ENCODE measurements at places on chromosomes 7 and 10.

DNA sequence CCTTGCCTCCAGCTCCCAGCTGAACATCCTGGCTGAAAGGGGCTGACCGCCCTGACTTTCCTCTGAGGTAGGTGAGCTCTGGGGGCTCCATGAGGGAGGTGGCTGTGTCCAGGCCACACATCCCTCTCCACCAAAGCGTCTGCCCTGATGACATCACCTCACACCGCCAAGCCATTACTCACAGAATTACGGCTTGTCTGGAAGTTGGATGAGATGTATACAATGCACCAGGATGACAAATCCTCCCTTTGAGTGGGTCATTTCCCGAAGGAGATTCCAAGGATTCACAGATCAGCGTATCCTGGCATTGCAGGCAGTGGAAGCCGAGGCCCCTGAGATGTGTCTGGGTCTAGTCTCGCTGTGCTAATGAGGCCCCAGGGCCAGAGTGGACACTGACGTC lies 15.1 kb upstream of the RET start:
- DNase-seq, result no peak

- DNase-seq, result no peak
Observed at GRCh38 chr10:86310291-86310690, 56.3 kb downstream of the GRID1 start.

DNA sequence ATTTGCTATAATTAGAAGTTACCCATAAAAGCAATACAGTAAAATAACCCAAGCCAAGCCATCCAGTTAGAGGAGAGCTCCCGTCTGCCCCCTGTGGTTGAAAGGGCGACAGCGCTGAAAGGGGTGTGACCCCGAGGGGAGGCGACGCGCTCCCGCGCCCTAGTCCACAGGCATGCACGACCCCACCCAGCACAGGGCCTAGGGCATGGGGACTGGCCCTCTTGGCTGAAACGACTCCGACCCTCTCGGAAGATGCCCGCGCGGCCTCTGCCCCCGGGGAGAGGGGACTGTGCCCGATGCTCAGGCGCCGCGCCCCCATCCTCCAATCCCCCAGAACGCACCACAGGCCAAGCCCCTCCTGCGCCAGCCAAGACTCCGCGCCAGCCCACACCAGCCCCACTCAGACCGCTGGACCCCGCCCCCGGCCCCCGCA lies 64.0 kb downstream of the CSGALNACT2 start:
- DNase-seq, result no peak

DNA sequence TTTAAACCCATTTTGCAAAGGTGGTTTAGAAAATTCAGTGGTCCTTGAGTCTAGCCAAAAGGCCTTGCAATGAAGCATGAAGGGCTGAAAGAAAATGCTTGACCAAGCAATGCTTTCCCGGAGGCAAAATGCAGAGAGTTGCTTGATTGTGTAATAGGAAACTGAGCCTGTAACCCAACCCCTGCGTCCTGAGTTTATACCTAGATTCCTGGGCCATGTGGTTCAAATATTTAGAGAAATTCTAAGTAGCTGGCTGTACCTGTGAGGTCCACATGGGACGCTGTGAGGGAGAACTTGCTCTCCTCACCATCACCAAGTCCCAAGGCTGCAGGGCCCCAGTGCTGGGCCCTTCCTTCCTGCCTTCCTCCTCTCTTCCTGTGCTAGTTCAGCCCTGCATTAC lies 45.7 kb downstream of the CXCL12 start:
- DNase-seq, result no peak

DNA sequence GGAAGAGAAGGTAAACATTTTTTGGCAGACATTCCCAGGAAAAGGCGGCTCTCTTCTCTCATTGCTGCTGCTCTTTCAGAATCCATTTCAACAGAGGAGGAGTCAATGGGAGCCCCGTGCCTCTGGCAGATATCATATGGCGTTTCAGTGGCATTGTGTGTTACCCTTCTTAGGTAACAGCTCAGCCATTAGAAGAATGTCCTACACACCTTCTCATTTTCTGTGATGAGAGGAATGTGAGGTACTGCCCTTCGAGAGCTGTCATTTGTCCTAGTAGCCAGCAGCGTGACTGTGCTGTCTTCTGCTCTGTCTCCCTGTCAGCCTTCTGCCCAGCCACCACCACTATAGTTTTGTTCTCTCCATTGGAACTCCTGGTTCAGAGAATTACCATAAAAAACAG lies 102.4 kb downstream of the EGFR start:
- no peak for DNase-seq

GRCh38 chr10:132438091-132439024 lies 41.4 kb downstream of the PWWP2B start:
- DNase-seq, result no peak

- DNase-seq, result peak; percentile 46
Observed at GRCh38 chr10:61975391-61975932, 74.0 kb downstream of the ARID5B start.

DNA sequence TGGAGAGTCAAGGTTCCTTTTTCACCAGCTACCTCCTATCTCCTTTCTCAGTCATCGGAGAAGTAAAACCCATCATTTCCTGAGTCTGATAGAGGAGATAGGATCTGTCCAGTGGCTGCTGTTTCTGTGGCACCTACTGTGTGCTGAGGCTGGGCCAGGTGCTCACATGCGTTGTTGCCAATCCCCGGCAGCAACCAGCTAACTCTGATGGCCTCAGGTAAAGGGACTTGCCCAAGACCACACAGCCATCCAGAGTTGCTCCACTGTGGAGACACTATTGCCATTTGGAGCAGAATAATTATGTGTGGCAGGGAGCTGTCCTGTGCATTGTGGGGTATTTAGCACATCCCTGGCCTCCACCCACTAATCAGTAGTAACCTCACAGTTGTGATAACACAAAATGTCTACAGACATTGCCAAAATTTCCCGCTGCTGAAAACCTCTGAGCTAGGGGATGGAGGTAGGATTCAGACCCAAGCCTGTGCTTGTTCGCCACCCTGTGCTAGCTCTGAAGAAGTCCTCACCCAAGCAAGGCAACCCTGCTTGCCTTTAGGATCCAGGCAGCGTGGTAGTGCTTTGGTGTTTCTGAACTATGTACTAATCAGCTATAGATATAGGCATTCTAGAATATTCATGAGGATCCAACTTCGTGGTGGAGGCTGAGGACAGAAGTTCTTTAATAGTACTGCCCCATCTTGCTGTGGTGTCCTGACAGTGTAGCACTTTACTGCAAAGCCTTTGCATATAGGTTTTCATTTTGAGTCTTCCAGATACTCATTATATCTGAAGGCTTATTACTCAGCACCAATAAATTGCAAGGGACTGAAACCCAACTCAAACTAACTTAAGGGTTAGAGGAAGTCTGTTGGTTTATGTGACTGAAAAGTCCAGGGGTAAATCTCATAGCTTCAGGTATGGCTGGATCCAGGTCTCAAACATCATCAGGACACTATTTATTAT lies 164.6 kb downstream of the GRK5 start:
- no peak for DNase-seq

DNA sequence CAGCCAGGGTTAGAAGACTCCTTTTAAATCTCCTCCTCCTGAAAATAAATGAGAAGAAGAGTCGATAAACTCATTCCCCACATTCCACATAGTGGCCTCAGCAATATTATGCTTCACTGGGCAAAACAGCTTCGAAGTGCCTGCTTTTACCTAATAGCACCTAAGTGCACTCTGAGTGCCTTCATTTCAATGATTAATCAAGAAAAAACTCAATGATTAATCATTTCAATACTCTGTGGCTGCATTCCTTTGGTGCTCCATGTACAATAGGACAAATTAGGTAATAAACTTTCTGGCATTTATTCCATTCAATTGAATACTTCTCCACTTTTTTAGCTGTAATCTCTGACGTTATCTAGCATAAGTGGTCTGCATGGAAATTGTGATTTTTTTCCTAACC lies 174.6 kb downstream of the CCDC71L start:
- peak; percentile 92 for DNase-seq

GRCh38 chr7:123070702-123071286 lies 75.3 kb upstream of the TAS2R16 start:
- DNase-seq, result no peak

GRCh38 chr7:152881893-152882292 lies 122.3 kb downstream of the ACTR3B start:
- DNase-seq, result no peak

- no peak for DNase-seq
Observed at GRCh38 chr7:30450240-30450982, 28.2 kb downstream of the NOD1 start.

DNA sequence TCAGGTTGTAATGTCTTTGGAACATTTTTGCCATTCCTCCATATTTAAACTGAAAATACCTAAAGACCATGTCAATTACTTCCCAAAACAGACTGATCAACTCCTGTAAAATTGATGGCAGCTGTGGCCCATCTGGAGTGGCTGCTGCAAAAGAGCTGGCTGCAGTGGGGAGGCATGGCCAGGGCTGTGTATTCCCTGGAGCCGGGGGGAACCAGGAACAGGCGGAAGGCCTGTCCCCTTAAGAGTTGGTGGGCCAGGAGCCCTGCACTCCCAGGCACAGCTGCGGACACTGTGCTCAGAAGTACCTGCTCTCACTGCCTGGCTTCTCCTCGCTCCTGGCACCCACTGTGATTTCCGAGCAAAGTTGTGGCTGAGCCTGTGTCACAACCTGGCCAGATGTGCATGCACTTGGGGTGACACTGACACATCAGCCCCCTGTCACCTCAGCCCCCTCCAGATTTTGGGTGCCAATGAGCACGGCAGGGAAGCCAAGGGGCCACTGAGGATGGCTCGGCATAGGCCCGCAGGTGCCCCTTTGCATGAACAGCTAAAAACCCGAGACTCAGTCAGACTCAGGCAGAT lies 116.1 kb downstream of the DGKB start:
- DNase-seq, result no peak

DNA sequence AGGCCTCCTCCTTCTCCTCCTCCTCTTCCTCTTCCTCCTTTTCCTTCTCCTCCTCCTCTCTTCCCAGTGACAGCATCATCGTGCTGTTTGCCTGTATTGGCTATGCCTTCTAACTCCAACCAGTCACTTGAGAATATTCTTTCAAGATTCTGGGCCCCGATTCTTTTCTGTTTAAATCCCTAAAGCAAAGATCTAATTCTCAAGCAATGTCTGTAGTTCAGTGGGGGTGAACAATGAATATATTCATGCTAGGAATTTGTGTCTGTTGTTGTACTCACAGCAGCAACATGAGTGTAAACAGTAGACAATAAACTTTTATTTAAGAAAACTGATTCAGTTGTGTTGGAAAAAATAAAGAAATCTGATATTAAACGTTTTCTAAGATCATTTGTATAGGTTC lies 30.7 kb downstream of the NUDT5 start:
- DNase-seq, result no peak

GRCh38 chr10:124697837-124698544 lies 46.2 kb downstream of the FAM53B start:
- no peak for DNase-seq

GRCh38 chr7:40015790-40016296 lies 65.8 kb downstream of the CDK13 start:
- DNase-seq, result no peak

- no peak for DNase-seq
Observed at GRCh38 chr10:42981358-42982236, 95.3 kb upstream of the RET start.

- no peak for DNase-seq
Observed at GRCh38 chr7:46844486-46844885, 737.4 kb downstream of the TNS3 start.

DNA sequence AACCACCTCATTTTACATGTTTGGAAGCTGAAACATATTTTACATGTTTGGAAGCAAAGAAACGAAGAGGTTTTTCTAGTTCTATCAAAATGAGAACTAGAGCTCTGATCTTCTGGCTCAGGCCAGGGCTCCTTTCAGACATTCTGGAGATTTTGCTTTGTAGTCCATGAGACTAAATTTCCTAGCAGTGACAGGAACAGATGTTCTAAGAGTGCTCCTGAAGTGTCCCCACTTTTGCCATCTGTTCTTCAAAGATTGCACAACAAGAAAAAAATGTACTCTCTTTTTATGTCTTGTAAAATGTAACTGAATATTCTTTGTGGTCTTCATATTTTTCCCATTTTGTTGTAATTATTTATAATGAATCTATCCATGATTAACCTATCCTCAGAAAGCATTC lies 196.4 kb upstream of the PCLO start:
- no peak for DNase-seq

DNA sequence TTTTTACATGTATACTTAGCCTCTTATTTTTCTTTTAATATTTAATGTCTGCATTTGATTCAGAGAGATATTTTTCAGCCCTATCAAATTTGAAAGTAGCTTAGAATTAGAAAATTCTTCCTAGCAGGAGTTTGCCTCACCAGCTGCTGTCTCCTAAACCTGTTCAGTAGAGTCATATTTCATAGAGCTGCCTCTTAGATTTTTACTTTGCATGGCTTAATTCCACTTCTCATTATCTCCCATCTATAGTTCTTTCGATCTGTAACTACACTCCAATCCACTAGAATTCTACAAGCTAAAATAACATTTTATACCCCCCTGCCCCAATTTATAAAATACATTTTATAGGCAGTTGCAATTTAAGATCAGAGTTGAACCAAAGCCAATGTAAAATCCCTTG lies 227.0 kb downstream of the ANK3 start:
- no peak for DNase-seq

DNA sequence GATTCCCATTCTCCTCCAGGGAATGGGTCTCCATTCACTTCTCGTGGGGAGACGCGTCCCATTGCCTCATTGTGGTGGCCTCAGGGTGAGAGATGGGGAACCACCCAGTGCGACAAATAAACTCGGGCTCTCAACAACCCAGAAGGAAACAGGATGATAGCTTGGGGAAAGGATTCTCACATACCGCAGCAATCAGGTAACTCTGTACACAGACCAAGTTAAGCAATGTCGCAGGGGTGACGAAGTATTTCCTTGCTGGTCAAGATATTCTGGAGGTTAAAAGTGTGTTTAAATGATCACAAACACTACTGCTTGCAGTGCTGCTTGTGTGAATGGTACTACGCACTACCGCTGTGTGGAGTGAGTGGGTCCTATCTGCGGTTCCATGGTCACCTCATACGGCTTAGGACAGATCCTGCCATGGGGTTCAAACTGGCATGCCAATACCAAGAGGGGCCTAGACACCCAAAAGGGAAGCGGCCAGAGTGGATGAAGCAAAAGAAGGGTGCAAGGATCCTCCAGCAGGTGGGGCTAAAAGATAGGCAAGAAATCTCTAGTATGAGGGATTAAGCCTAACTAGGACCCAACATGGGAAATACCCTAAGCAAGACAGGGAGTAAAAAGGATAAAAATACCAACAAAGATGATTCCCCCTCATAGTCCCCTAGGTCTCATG lies 143.8 kb upstream of the TMEM106B start:
- DNase-seq, result peak; percentile 47

- no peak for DNase-seq
Observed at GRCh38 chr10:131663351-131663750, 237.5 kb upstream of the PPP2R2D start.

DNA sequence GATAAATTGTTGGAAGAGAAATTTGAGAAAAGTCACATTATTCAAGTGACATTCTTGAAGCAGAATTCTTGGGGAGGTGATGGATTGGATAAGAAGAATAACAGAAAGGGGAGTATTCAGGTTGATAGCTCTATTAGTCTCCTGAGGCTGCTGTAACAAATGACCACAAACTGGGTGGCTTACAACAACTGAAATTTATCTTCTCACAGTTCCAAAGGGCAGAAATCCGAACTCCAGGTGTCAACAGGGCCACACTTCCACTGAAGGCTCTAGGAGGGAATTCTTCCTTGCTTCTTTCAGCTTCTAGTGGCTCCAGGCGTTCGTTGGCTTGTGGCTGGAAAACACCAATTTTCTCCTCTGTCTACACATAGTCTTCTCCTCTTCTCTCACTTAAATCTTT lies 99.8 kb downstream of the TES start:
- no peak for DNase-seq

Measured in foreskin keratinocyte (primary cell).